ENCODE measurements at places on chromosomes 2 and 18. TPM values are rescaled to one million over a fixed set of nuclear protein-coding genes. Genes with fewer than 3 reads are reported as not detected.

DNA sequence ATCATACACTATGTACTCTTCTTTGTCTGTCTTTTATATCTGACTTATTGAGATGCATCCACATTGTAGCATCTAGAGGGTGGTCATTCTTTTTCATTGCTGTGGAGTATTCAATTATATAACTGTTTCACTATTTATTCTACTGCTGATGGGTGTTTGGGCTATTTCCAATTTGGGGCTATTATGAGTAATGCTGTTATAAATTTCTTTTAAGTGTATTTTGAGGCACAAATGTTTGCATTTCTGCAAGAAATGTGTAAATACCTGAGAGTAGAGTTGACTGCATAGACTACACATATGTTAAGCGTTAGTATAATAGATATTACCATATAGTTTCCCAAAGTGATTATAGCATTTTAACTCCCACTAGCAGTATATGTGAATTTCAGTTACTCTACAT lies 26.9 kb upstream of the PPP1R1C start:
- H3K27me3 ChIP-seq: no peaks in the 10 kb centered on the region
- H3K4me1 ChIP-seq: peaks cover 19% of the 10 kb centered on the region
- no peaks in the 10 kb centered on the region for H3K36me3 ChIP-seq
- no peak for DNase-seq
- no peak overlapping the region for H3K27ac ChIP-seq

Gene PRKAG3
- total RNA-seq: not detected

GRCh38 chr2:221680548-221680947 lies 108.4 kb upstream of the EPHA4 start:
- H3K4me3 ChIP-seq: no peak overlapping the region
- H3K27me3 ChIP-seq: no peaks in the 10 kb centered on the region
- no peaks in the 10 kb centered on the region for H3K36me3 ChIP-seq
- H3K4me1 ChIP-seq: no peaks in the 10 kb centered on the region
- H3K27ac ChIP-seq: no peak overlapping the region

- peaks cover 10% of the 10 kb centered on the region for H3K36me3 ChIP-seq
- H3K4me1 ChIP-seq: peaks cover 6% of the 10 kb centered on the region
- DNase-seq: no peak
- H3K27me3 ChIP-seq: no peaks in the 10 kb centered on the region
Measured at GRCh38 chr2:138536302-138536701, 34.7 kb downstream of the SPOPL start.

Gene KLF11
- total RNA-seq: 3.1 TPM

Gene SCG2
- total RNA-seq: not detected

- no peak overlapping the region for H3K27ac ChIP-seq
- DNase-seq: no peak
- no peak overlapping the region for H3K4me3 ChIP-seq
- no peaks in the 10 kb centered on the region for H3K27me3 ChIP-seq
- peaks cover 4% of the 10 kb centered on the region for H3K36me3 ChIP-seq
- H3K4me1 ChIP-seq: no peaks in the 10 kb centered on the region
Measured at GRCh38 chr2:233501198-233502076, 65.1 kb downstream of the USP40 start.

DNA sequence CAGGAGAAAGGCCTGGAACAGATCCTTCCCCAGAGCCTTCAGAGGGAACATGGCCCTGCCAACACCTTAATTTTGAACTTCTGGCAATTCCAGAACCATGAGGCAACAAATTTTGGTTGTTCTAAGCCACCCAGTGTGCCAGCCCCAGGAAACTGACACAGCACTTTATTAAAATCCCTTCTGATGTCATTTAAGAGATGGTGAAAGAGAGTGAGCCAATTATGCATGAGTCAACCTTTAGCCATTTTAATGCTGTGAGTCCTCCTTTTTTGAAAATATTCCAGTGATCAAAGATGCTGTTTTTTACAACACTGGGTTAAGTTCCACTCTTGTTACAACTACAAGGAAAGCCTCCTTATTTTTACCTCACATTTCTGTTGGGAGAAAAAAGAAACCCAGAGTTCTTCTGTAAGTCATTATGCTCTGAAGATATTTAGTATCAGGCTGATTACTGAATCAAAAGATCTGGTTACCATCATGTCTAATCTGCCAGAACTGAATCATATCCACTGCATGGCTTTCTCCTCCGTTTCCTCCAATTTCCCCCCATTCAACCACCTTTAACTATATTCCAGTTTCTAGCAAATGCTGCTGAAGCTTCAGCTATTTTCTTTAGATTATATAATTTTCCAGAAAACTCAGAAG lies 235.4 kb downstream of the TXNL1 start:
- H3K4me3 ChIP-seq: no peak overlapping the region
- no peaks in the 10 kb centered on the region for H3K36me3 ChIP-seq
- H3K27ac ChIP-seq: no peak overlapping the region
- no peaks in the 10 kb centered on the region for H3K27me3 ChIP-seq
- no peak for DNase-seq

DNA sequence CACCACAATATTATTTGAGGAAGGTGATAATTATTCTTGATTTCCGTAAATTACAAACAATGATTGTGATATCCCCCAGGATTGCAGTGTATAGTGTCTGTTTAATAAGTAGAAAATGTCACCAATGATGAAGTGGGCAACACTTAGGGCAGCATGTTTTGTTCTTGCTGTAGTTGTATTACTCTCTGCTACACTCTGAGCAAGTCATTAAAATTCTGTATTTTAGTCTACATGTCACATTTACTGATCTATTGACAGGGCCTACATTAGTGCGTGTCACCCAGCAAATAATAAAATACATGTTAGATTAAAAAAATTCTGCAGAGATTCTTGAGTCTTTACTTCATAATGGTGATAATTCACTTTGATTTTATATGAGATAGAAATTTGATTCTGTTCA lies 247.6 kb downstream of the TMX3 start:
- H3K27ac ChIP-seq: no peak overlapping the region
- no peaks in the 10 kb centered on the region for H3K27me3 ChIP-seq
- DNase-seq: no peak
- no peaks in the 10 kb centered on the region for H3K36me3 ChIP-seq
- no peak overlapping the region for H3K4me3 ChIP-seq

Gene REG3A
- not detected for total RNA-seq

DNA sequence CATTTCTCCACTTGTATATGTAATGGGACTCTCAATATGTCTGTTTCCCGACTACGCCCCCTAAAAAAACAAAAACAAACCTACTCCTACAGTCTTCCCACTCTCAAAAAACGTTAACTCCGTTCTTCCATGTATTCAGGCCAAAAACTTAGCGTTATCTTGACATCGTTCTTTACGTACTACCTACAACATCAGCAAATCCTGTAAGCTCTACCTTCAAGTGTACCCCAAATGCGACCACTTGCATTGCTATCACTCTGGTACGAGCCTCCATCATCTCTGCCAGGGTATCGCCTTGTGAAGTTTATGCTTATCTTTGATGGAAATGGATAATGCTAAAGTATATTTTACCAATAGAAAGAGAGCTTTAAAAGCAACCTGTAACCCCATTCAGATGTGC lies 479 bp downstream of the GPATCH11 start:
- no peak for DNase-seq
- H3K27me3 ChIP-seq: no peaks in the 10 kb centered on the region
- peaks cover 5% of the 10 kb centered on the region for H3K36me3 ChIP-seq
- peak overlapping the region; percentile 94 for H3K4me3 ChIP-seq

- H3K27me3 ChIP-seq: peaks cover 9% of the 10 kb centered on the region
- no peaks in the 10 kb centered on the region for H3K4me1 ChIP-seq
- no peak overlapping the region for H3K4me3 ChIP-seq
- no peak for DNase-seq
Measured at GRCh38 chr18:78670778-78671391, 308.7 kb upstream of the SALL3 start.

DNA sequence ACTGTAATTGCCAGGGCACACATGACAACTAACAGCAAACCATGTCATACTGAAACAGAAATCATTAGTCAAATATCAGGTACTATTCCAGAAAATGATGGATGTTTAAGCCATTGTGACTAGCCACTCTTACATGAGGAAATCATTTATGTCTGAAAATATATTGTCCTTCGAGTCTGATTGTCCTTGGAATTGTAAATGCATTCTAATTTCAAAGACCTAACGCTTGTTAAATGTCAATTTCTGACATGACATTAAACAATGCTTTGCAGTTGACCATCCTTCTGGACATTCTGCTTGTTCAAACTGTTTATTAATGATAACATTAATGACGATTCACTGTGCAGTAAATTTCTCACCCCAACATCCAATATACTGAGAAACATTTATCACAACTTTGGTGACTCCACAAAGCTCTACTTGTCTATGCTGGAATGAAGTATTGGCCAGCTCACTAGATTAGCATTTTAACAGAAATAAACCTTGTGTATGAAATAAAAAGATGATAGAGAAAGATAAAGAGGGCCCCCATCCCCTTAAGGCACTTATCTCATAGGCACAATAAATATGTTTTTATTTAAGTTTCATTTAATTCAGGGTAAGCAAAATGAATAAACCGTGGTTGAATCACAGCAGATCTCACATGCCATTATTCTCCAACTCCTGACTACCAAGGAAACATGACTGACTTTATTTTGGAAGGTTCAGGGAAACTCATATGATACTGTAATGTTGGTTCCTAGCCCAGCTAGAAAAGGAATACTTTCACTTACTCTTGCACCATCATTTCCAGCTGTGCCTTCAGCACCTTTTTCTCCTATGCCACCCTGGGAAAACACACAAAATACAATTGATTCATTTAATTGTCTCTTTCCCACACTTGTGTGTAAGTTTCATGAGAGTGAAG lies 82.3 kb downstream of the COL3A1 start:
- no peaks in the 10 kb centered on the region for H3K36me3 ChIP-seq
- no peak for DNase-seq
- peaks cover 19% of the 10 kb centered on the region for H3K4me1 ChIP-seq
- H3K27me3 ChIP-seq: no peaks in the 10 kb centered on the region

DNA sequence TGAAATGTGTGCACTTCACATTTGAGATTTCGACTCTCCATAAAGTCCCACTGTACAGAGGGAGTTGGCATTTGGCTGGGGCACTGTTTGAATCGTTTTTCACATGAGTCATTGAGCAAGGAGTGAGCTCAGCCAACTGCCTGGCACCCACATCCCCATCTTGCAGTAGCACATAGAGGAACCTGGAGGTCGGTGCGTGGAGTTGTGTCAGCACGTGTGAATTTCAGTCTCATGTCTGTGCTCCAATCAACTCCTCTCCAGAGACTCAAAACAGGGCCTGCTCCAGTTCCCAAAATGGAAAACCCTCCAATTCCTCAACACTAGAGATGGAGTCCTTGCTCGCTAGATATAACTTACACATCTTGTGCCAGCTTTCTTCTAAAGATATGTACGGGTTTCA lies 126.8 kb upstream of the CAPN13 start:
- no peak overlapping the region for H3K4me3 ChIP-seq
- H3K4me1 ChIP-seq: no peaks in the 10 kb centered on the region
- no peak for DNase-seq
- no peak overlapping the region for H3K27ac ChIP-seq
- peaks cover 4% of the 10 kb centered on the region for H3K27me3 ChIP-seq
- H3K36me3 ChIP-seq: no peaks in the 10 kb centered on the region

Gene RIT2
- total RNA-seq: not detected

- peak; percentile 68 for DNase-seq
- H3K27ac ChIP-seq: peak overlapping the region; percentile 57
- no peaks in the 10 kb centered on the region for H3K36me3 ChIP-seq
- H3K4me1 ChIP-seq: peaks cover 30% of the 10 kb centered on the region
- H3K27me3 ChIP-seq: no peaks in the 10 kb centered on the region
Measured at GRCh38 chr18:12639990-12640880, 17.7 kb downstream of the SPIRE1 start.

DNA sequence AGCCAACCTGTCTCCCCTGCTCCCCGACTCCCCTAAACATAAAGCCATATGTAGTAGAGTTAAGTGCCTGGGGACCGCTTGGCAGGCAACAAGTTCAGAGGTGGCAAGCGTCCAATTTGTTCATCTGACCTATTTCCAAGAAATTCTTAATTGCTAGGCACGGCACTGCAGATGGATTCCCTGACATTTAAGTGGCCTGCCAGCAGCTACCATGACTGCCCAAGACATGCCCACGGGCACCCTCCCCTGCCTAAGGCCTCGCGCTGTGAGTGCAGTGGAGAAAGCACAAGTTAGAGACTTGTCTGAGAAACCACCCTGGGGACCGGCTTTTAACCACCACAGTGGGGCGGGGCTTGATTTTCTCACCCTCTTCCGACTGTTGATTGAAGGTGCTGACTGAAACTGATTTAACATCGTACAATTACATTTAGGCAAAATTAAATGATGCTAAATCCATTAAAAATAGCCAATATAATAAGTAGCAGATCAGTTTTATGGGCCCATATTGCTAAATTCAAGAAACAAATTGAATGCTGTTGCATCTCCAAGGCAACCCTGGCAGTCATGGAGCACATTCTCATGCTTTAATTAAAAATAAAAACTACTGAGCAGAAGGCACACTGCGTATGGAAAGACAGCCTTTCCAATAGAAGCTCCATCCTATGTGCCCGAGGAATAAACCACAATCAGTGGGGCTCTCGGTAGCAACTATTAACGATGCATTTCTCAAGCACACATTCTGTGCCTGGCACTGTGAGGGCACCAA lies 163.6 kb upstream of the ACAA2 start:
- peaks cover 13% of the 10 kb centered on the region for H3K4me1 ChIP-seq
- no peaks in the 10 kb centered on the region for H3K27me3 ChIP-seq
- peaks cover 16% of the 10 kb centered on the region for H3K36me3 ChIP-seq
- DNase-seq: no peak

GRCh38 chr18:46478796-46479195 lies 178.2 kb downstream of the LOXHD1 start:
- H3K4me3 ChIP-seq: no peak overlapping the region
- H3K27me3 ChIP-seq: peaks cover 29% of the 10 kb centered on the region
- H3K27ac ChIP-seq: no peak overlapping the region
- DNase-seq: no peak
- no peaks in the 10 kb centered on the region for H3K36me3 ChIP-seq

DNA sequence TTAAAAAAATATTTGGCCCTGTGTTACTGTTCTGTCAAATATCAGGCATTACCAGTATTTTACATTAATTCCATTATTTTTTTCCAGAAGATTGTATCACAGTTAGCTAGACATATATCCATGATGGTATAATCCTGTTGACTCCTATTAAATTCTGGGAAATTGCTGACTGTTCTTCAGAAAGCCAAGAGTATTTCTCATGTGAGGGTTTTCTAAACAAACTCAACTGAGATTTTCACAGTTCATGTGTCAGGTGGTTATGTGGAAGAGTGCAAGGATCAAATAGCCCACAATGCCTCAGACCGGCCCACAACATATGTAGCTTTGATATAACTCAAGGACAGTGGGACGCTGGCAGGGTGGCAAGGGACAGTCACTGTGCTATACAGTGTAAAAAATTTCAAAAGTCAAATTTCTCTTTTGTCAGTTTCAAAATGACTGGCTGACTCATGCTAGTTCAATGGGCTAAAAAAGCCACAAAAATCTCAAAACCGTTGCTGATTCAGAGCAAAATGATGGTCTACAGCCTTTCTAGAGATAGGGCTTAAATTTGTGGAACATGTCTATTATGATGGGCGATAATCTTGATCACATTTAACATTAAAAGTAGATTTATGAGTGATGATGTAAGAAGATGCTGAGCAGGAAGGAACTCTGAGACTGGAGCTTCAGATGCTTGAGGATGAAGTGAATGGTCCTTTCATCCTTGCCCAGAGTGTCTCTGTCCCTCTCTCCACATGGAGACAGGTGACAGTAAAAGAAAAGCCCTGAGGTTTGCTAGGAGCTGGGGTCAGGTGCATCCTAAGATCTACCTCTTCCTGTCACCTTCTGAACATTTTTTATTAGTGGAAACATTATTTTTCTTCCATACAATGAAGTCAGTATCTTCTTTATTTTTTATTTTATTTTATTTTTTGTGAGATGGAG lies 175.8 kb upstream of the PIEZO2 start:
- H3K4me1 ChIP-seq: peaks cover 24% of the 10 kb centered on the region
- H3K27me3 ChIP-seq: no peaks in the 10 kb centered on the region
- no peak overlapping the region for H3K27ac ChIP-seq
- no peak overlapping the region for H3K4me3 ChIP-seq
- DNase-seq: peak; percentile 55
- no peaks in the 10 kb centered on the region for H3K36me3 ChIP-seq

Measured in HepG2 (cell line).